ENCODE measurements at places on chromosomes 5 and 9.

DNA sequence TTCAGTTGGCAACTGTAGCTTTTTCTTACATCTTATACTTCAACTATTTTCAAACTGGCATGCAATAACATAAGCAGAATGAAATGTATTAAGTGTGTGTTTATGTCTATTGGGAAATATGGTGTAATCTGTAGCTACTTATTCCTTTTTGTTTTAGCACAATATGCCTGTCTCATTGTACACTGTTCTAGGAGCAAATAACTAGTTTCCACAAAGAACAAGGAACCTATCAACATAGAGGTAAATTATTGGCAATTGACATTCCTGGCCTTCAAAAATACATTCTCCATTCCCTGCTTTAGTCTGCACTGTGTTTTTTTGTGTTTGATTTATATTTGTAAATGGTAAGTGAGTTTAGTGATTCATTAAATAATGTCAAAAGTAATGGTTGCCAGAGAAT, 75.7 kb downstream of the FBXL7 start:
- DNase-seq = no peak

DNA sequence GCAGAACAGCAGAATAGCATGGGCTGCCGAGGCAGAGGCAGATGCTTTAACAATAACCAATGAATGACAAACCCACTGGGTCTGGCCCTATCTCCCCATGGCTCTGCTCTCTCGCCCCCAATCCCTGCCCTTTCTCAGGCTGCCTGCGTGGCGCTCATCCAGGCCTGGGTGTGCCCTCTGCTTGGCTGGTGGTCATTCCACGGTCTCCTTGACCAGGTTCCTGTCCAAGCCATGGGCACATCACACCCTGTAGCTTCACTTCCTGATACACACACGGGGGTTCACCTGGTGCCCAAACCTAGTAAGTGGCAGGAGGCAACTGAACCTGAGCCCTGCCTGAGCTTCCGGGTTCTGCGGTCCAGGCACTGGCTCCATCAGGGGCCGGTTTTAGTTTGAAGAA, 87.6 kb downstream of the DAP start:
- no peak for DNase-seq

DNA sequence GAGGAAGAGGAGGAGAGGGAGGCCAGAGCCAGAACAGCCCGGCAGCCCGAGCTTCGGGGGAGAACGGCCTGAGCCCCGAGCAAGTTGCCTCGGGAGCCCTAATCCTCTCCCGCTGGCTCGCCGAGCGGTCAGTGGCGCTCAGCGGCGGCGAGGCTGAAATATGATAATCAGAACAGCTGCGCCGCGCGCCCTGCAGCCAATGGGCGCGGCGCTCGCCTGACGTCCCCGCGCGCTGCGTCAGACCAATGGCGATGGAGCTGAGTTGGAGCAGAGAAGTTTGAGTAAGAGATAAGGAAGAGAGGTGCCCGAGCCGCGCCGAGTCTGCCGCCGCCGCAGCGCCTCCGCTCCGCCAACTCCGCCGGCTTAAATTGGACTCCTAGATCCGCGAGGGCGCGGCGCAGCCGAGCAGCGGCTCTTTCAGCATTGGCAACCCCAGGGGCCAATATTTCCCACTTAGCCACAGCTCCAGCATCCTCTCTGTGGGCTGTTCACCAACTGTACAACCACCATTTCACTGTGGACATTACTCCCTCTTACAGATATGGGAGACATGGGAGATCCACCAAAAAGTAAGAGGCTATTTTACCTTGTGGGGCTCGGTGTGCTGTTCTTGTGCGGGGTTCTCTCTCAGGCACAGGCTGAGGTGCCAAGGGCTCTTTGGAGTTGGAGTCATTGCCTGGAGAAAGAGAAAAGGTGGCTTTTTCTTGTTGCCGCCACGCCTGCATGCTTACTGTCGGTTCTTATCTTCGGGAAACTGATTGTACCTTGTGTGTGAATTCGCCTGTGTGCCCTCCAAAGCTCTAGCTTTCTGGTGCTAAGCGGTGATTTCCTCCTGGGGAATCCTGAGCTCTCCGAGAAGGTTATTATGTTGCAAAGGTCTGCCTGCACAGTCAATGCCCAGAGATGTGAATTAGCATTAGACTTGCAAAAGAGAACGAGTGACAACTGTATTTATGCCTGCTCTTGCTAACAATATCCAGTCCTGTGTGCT, at the start of gene ISL1:
TSS of gene ISL1 (plus strand) at position 318 of the 991 bp plus-strand sequence. CDS start at position 542, 224 bp downstream.
- no peak for DNase-seq

DNA sequence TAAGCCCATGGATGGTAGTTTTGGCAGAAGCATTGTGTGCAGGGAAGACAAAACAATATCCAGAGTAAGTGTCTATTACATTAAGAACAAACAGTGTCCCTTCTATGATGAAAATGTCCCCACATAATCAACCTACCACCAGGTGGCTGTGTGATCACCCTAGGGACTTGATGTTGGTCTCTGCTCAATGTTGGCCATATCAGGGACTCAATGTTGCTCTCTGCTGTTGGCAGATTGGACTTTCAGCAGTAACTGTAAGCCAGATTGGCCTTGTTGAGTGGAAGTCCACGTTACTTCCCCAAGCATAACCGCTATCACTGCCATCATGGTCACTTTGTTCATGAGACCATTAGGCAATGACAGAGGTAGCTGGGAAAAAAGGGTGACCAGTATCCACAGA, 52.8 kb upstream of the PRSS3 start:
- no peak for DNase-seq

DNA sequence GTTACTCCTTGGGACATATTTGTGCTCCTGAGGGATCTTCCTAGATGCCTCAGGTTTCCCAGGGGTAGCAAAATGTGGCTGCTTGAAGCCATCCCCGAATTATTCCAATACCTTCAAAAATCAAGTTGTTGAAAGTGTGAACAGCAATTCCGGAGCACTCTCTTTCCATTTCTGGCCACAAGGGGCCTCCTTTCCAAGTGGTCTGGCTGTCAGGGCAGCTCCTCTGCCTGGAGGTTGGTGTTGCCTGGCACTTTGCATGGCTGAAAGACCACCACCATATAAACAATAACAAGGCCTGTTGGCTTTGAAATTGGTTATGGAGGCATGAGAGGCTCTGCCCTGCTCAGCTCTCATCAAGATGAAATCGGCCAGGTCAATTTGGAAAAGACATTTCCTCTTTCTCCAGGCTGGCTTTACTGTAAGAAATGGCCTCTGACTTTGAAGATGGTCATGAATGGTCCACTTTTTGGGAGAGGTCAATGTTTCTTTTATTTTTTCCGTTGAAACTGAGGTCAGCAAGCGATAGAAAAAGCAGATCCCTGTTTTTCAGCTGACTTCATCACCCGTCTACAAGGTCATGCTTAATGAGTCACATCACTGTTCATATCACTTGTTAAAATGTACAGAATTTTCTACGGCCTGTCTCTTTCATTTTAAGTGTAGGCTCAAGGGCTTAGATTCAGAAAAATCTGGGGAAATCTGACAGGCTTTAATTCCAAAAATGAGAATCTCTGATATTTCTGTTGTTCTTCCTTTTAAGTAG, 481.1 kb upstream of the ZNF608 start:
- no peak for DNase-seq

DNA sequence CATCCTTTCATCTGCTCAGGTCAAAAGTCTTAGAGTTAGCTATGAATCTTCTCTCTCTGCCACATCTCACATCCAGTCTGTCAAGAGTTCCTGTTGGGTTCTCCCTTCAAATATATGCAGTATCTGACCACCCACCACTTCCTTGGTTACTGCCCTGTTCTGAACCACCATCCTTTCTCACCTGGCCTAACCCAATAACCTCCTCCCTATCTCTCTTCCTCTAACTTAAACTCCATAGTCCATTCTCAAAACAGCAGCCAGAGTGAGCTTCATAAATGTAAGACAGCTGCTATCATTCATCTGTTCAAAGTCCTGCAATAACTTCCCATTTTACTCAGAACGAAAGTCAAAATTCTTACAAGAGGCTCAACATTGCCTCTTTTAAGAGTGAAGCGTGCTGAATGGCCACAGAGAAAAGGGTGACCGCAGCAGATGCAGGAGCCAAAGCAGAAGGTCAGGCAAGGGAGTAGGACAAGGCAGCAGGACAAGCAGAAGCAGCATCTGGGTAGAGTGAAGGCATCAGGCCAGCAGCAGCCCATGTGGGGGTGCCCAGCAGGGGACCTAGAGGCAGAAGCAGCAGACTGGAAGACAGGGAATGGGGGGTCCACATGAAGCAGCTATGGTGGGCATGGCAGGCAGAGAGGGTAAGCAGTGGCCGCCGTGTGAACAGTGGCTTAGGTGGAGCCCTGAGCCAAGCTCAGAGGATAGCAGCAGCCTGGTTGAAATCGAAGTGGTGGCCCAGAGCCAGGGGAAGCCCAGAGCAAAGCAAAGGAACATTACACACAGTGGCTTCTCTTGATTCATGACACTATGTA, 39.3 kb upstream of the CDC42SE2 start:
- DNase-seq = no peak

GRCh38 chr9:137396227-137396626, 26.7 kb downstream of the EXD3 start:
- DNase-seq = no peak

- no peak for DNase-seq
Observed at GRCh38 chr9:71764463-71764862, 3.9 kb downstream of the CEMIP2 start.

- DNase-seq = no peak
Observed at GRCh38 chr9:87337335-87338087, 160.2 kb upstream of the DAPK1 start.

- no peak for DNase-seq
Observed at GRCh38 chr5:157965989-157966388, 107.0 kb upstream of the CLINT1 start.

GRCh38 chr9:130570208-130570607, 9.2 kb upstream of the FUBP3 start:
- DNase-seq = no peak

- no peak for DNase-seq
Observed at GRCh38 chr9:98852961-98853360, 45.5 kb downstream of the GALNT12 start.

- no peak for DNase-seq
Observed at GRCh38 chr5:135667673-135668072, 88.9 kb upstream of the CXCL14 start.

GRCh38 chr5:144183254-144183889, 12.7 kb downstream of the KCTD16 start:
- DNase-seq = no peak

DNA sequence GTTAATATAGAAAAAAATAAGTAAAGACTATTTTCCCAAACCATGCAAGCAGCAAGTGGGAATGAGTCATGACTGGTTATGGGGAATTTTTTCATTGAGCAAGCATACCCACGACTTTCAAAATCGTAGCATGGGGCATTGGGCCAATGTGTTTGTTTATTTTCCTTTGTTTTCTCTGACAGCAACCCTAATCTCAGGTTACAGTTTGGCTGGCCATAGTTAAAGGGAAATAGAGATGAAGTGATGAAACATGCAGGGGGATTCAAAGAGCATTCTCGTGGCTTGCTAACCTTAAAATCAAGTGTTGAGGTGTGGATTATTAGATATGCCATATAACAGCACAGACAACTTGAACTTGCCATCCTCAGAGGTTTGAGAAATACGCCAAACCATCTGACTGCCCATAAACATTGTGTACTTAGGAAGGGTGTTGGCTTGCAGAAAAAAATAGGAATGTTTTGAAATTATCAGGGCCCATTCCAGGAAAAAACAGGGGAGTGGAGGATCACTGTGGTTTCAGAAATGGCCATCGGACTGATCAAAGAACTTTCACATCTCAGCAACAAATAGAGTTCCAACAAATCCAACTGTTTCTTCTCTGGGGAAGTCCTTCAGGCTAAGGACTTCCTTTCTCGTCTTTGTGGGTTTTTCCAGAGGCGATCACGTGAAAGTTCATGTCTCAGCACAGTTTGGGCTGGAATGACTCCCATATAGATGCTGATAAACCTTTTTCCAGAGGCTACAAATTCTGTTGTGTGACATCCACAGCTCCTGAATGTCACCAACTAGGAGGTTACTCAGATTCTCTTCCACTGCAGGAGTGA, 259.1 kb downstream of the SYK start:
- no peak for DNase-seq

GRCh38 chr5:112010475-112010874, 253.5 kb upstream of the NREP start:
- no peak for DNase-seq

GRCh38 chr5:86686046-86686445, 68.3 kb downstream of the COX7C start:
- DNase-seq = no peak

- DNase-seq = no peak
Observed at GRCh38 chr5:118960557-118960956, 27.8 kb downstream of the DTWD2 start.

DNA sequence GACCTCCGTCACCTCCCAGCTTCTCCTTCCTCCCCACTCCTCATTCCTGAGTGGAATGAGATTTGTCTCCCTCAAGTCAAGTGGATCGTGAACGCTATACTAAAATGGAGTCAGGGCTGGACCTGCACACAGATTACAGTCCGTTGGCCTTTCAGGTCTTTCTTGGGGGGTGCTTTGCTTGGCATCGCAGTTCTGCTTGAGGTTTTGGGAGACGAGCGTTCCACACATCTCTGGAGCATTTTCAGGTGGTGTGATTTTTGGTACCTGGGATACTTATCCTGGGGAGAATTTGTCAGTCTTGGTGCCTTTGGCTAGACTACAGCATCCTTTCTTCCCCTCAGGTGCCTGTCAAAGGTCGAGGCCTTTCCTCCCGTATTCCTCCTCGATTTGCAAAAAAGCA, 23.8 kb upstream of the POMT1 start:
- DNase-seq = no peak

GRCh38 chr9:398085-398484, 183.4 kb downstream of the DOCK8 start:
- no peak for DNase-seq

DNA sequence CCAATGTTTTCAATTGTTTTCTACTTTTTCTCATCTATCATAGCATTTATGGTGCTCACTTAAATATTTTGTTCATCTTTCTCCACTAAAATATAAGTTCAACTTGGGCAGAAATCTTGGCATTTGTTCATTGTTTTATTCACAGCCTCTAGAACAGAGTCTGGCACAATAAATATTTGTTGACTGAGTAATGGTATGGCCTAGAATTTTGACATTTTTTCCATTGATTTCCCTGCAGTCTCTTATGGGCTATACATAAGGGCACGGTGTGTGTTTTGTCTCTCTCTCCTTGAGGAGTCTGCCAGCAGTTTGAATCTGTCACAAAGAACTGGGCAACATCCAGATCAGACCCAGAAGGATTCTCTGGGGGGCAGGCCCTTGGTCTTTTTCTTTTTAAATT, 379.7 kb downstream of the TMEM38B start:
- DNase-seq = no peak

DNA sequence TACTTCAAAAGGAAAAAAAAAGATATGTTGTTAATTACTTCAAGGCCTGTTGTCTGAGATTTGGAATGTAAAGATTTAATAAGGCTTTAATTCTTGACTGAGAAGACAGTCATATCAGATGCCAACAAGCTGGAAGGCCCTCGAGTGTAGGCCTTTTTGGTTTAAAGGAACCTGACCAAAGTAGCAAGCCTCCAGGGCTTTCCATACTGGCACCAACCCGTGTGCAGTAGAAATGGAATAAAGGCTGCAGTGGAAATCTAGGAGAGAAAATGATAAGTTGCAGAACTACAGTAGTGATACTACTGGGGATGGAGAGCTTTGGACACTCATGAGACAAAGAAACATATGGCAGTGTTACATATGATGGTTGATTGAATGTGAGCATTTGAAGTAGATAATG, 358.0 kb downstream of the TAF11L14 start:
- no peak for DNase-seq

Measured in activated CD4-positive, CD25-positive, alpha-beta regulatory T cell treated with anti-CD3 and anti-CD28 coated beads, Interleukin-2, amount 50 U/mL, for 16 hours (primary cell).